ENCODE measurements at places on chromosomes 3 and 15. TPM values are rescaled to one million over a fixed set of nuclear protein-coding genes. Genes with fewer than 3 reads are reported as not detected.

The SPATA12 gene
- total RNA-seq = not detected

The NISCH gene
- total RNA-seq = 82.2 TPM

The SCN5A gene
- total RNA-seq = 6.1 TPM

The PLA2G4D gene
- not detected for total RNA-seq

The HCN4 gene
- total RNA-seq = not detected

The IFT80 gene
- 51.7 TPM for total RNA-seq

The FGF12 gene
- total RNA-seq = 7.2 TPM

The NANOGP8 gene
- not detected for total RNA-seq

The XPC gene
- total RNA-seq = 22.5 TPM

The PLSCR5 gene
- not detected for total RNA-seq

The STAB1 gene
- 56.5 TPM for total RNA-seq

Data from tongue (tissue), 3 donors.